ENCODE measurements at places on chromosomes 5 and 9.
A peak's percentile ranks its signal among the peaks of the same experiment; 100 is the strongest.

DNA sequence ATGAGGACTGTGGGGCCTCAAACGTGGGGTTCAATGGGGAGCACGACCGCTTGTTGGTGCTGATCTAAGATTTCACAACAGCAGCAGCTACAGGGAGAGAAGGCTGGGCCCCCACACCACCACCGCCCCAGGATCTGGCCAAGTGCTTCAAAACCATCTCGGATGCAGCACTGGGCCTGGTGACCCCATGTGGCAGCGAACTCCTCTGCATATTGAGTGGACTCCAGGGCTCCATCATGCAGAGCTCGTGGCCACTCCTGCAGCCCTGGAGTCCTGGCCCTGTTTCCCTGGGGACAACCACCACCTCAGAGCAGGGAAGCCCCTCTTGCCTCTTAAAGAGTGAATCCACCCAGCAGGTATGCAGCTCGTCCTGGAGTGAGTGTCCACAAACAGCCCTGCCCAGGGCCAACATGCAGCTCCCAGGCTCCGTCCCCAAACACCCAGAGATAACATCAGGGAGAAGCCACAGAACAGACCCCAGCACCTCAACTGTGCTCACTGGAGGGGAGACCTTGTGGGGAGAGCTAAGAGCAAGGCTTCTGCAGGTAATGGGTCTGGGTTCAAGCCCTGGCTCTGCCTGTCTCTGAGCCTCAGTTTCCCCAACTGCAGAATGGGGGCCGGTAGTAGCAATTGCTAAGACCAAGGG, 103.1 kb upstream of the SARDH start:
- DNase-seq, result no peak

DNA sequence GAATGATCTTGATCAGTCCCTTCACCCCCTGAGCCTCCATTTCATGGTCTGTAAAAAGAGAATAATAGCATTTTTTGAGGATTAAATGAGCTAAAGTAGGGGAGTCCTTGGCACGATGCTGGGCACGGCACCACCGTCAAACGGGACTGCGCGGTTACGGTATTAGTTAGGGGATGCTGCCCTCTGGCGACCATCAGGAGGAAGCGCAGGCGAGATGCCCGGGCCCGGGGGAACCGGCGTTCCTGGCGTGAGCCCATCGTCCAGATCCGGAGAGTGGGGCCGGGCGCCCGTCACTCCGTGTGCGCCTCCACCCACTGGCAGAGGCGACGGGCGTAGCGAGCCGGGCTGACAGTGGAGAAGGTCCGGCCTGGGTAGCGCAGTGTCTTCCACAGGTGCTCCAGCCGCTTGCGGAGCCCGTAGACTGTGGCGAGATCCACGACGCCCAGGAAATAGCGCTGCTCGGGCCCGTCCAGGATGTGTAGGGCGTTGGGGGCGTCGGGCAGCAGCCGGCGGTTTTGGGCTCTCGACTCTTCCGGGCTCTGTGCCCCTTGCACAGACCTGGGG, 4.8 kb upstream of the ST6GALNAC4 start:
- peak; percentile 75 for DNase-seq

DNA sequence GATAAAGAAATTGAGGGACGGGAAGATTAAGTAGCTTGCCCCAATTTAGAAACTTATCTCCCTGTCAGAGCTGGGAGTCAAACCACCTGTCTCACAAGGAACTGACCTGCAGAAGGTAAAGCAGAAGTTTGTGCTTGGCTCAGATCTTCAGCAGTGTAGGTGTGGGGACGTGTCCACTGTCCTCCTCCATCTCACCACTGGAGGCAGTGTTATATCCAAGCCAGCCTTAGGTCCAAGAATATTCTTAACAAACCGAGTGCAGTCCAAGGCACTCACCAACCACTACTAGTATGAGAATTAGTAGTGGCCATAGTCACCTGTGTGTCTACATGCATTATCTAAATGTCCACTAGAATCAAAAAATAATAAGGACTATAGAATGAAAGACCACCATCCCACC, 86.3 kb upstream of the IRX1 start:
- no peak for DNase-seq

GRCh38 chr9:34443976-34444375, 14.4 kb downstream of the FAM219A start:
- DNase-seq, result no peak

DNA sequence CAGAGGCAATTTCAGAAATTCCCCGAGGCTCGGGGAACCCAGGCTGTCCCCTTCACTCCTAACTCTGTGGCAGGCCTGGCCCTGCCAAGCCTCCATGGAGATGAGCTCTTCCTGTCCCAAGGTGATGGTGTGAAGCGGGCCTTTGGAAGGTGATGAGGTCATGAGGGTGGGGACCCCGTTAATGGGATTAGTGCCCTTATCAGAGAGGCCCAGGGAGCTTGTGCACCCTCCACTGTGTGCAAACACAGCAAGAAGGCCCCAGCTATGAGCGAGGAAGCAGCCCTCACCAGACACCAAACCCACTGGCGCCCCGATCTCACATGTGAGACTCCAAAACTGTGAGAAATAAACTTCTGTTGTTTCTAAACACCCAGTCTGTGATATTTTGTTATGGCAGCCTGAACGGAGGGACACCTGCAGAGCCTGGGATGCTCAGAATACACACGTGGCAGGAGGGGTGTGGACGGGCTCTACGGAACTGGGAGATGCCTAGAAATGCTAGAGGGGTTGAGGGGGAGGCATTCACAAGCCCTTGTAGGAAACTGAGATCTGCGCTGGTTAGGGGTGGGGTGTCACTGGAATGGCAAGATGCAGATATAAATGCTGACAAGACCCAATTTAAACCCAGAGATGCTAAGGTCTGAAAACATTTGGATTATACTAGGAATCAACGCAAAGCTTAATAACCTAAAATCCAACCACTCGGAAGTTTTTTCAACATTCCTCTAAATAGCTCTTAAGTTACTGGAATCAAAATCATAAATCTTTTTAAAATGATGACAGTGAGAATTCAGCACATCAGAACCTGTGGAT, 46.9 kb downstream of the ADAMTS2 start:
- DNase-seq, result no peak

GRCh38 chr9:70352802-70353201, 61.7 kb downstream of the KLF9 start:
- DNase-seq, result peak; percentile 11

DNA sequence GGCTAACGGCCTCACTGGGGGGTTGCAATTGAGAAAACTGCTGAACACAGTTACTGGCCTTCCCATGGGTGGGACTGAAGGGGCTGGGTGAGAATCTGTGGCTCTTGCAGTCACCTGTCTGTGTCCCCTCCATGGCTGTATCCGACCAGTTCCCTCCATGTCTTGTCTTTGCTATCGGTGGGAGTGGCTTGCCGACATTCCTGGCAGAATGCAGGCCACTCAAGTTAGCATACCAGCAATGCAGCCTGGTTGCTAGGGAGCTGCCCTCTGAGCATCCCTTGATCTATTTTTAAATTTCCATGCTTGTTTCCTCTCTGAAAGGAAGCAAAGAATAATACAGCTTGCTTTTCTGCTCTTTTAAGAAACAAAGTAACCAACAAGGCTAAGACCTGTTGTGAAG, 1509.7 kb upstream of the WWC1 start:
- DNase-seq, result peak; percentile 39

DNA sequence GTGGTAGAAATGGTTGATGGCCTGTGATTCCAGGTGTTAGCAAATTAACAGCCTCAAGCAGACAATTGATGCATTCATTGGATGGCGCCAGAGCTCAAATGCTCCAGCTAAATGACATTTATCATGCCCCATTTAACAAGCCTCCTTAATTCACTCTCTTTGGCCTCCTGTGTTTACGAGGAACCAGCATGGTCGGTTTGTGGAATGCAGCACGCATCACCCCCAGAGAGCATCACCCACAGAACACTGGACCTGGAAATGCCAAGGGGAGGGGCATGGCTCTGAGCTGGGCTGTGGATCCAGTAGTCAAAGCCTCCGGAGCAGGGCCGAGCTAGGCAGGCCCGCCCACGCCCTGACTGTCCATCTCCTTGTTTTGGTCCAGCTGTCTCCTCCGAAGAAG, 434.0 kb downstream of the GADD45G start:
- peak; percentile 20 for DNase-seq

DNA sequence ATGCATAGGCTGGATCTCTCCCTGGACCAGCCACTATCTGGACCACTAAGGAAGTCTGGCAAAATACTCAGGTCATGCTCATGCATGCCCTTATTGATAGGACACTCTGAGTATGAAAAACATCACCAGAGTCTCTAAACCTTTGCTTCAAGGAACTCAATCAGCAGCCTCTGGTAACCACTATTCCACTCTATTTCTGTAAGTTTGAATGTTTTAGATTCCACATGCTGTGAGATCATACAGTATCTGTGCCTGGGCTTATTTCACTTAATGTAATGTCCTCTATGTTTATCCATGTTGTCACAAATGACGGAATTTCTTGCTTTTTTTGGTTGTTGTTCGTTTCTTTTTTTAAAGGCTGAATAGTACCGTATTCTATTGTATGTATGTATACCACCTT, 68.3 kb downstream of the TARS1 start:
- peak; percentile 23 for DNase-seq

GRCh38 chr9:125635888-125636287, 71.1 kb downstream of the MAPKAP1 start:
- DNase-seq, result no peak

GRCh38 chr5:145540375-145540774, 294.8 kb downstream of the PRELID2 start:
- DNase-seq, result no peak

GRCh38 chr5:21254161-21254560, 1266.2 kb upstream of the CDH18 start:
- no peak for DNase-seq

DNA sequence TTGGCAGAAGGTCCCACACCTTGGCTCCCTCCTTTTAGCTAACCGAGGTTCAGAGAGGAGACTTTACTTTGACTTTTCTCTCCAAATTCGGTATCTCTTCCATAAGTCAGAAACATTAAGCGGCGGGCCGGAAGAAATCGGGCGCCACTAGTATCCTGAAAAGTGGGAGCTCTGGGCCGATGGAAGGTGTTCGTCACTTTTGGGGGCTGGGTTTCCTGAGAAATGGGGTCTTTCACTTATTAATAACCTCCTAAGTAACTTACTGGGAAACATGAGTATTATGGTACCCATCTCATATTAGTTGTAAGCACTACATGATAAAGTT, 716 bp downstream of the STX17 start:
- no peak for DNase-seq

DNA sequence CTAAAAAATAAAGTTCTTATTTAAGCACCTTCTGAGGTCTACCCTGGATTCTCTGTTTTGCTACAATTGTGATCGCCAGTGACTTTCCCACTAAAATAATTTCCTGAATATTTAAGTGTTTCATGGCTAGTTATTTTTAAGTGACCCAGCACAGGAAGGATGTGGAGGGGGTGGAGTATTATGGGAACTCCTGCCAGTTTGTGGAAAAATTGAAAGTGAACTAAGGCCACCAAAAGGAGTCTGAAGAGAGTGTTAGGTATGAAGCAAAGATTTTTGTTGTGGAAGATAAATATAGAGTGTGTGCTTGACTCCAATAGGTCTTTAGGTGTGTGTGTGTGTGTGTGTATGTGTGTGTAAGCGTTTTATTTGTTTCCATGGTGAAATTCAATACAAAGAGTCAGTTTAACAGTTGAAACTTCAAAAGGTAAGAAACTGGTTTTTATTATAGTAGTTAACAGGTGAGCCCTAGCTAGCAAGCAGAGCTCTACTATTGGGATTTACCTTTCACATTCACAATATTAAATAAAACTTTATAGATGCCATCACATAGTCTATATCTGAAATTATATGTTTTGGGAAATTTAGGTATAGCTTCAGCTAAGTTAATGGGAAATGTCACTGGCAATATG, 25.6 kb downstream of the RASGRF2 start:
- DNase-seq, result no peak

GRCh38 chr9:35845824-35846771, 17.1 kb downstream of the TMEM8B start:
- DNase-seq, result no peak

DNA sequence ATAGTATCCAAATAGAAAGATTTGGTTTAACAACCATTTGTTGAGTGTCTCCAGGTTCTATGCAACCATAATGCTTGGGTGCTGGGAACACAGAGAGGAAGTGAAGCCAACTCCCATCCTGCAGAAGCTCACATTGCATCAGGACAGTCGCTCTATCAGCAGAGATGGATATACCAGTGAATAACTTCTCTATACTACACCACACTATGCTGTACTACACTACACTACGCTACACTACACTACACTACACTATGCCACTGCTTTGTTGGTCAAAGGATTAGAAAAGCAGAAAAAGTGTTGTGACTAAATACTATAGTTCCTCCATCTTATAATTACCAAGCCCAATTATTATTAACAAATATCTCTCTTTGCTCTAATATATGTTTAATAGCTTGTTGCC, 89.2 kb upstream of the PRRC1 start:
- DNase-seq, result no peak

GRCh38 chr5:18732556-18733479, 1098.6 kb downstream of the TAF11L14 start:
- no peak for DNase-seq

GRCh38 chr9:13369431-13369830, 89.9 kb upstream of the MPDZ start:
- no peak for DNase-seq

- DNase-seq, result peak; percentile 69
Measured at GRCh38 chr9:127974769-127975261, 6.0 kb downstream of the EEIG1 start.

DNA sequence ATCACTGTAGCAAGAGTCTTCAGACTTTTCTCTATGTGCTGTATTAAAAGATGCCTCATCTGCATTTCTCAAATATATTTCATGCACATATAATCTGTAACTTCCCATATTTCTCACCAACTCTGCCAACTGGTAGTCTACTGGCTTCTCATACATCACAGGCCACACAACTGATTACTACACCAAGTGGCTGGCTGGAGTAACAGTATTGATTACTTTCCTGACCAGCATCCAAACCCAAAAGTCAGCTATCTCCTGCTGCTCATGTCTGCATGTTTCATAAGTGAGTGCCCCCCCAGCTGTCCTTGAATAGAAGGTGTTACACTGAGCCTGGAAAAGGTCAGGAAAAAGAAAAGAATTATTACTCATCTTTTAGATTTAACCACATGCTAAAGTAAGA, 17.4 kb downstream of the ERCC8 start:
- no peak for DNase-seq

- no peak for DNase-seq
Measured at GRCh38 chr9:88933607-88934379, 57.5 kb upstream of the S1PR3 start.

GRCh38 chr5:123813937-123814624, 302.1 kb downstream of the CSNK1G3 start:
- peak; percentile 73 for DNase-seq

GRCh38 chr9:90871327-90871935, 69.8 kb downstream of the SYK start:
- no peak for DNase-seq
